ENCODE measurements at places on chromosomes 7 and 10. TPM values are rescaled to one million over a fixed set of nuclear protein-coding genes. Genes with fewer than 3 reads are reported as not detected.

DNA sequence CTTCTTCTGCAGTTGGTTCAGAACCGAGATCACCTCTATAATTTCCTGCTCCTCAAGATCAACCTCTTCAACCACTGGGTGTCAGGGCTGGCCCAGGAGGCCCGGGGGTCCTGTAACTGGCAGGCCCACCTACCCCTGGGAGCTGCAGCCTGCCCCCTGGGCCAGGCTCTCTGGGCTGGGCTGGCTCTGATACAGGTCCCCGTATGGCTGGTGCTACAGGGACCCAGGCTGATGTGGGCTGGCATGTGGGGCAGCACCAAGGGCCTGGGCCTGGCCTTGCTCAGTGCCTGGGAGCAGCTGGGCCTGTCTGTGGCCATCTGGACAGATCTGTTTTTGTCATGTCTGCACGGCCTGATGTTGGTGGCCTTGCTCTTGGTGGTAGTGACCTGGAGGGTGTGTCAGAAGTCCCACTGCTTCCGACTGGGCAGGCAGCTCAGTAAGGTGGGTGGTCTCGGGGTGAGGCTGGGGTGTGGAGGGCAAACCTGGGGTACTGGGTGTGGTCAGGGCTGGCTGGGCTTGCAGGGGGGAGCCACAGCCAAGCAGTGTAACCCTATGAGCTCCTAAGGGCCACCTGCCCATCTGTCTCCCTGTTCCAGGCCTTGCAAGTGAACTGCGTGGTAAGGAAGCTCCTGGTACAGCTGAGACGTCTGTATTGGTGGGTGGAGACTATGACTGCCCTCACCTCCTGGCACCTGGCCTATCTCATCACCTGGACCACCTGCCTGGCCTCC lies 4.2 kb downstream of the TMEM270 start:
- no peaks in the 10 kb centered on the region for H3K27me3 ChIP-seq
- H3K27ac ChIP-seq: no peak overlapping the region
- no peak overlapping the region for H3K4me3 ChIP-seq

DNA sequence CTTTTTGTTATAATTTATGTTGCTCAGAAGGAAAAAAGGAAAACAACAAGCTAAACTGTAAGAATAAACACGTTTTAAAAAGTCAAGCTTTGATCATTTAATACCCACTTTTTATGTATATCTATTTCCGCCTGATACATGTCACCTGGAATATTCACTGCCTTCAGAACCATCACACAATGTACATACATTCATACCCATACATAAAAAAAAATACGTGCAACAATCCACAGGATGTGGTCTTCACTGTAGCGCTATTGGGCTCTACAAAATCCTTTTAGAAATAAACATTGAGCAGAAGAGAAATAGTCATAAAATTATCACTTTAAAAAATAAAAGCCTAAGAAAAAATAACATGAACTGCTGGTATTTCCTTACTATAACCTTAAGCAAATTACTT lies 1078.9 kb upstream of the LRRTM3 start:
- no peaks in the 10 kb centered on the region for H3K27me3 ChIP-seq
- no peaks in the 10 kb centered on the region for H3K4me1 ChIP-seq
- no peak overlapping the region for H3K4me3 ChIP-seq
- DNase-seq: no peak
- H3K27ac ChIP-seq: no peak overlapping the region

DNA sequence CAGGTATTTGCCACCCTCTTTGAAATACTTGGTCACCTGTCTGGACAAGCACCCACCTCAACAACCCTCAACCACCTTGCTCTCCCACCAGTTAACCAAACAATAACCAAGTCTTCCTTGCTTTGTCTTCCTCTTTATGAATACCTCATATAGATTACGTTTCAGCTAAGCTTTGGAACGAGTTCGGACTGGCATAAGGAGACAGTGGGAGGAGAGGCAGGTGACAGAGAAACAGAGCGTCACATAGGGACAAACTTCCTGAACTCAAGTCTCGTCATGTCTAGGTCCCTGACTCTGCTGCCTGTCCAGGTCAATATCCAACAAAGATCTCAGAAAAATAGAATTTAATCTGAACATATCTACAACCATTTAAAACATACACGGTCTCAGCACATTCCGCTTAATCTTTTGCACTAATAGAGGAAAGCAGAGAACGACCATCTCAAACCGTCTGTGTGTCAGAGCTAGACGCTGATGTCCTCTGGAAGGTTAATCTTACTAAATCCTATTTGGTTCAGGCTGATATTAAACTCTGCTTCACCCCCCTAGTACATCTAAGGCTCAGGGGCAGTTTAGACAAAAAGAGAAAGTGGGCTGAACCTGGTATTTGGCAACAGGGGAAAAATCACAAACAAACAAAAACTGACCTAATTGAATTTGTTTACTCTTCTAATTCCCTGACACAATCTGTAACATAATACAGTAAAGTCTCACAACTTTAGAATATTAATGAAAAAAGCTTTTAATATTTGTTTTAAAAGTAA lies 26.4 kb upstream of the SVOPL start:
- DNase-seq: no peak
- H3K36me3 ChIP-seq: no peaks in the 10 kb centered on the region
- no peak overlapping the region for H3K27ac ChIP-seq
- no peak overlapping the region for H3K4me3 ChIP-seq

GRCh38 chr10:112429147-112429546 lies 17.6 kb downstream of the ZDHHC6 start:
- no peak for DNase-seq
- H3K27ac ChIP-seq: no peak overlapping the region
- no peaks in the 10 kb centered on the region for H3K27me3 ChIP-seq
- H3K36me3 ChIP-seq: peaks cover 25% of the 10 kb centered on the region

DNA sequence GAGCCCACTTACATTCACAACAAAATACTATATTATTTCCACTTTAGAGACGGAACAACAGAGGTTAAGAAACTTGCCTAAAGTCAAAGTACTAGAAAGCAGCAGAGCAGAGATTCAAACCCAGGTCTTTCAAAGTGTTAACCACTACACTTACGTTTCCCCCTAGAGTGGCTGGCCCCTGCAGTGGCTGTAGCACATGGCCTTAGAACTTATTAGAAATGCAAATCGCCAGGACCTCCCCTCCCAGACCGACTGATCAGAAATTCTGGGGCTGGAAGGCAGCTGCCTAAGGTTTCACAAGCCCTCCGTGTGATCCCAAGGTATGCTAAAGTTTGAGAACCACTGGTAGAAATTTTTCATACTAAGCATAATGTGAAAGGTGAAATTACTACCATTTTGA lies 8.1 kb downstream of the MPP7 start:
- H3K27me3 ChIP-seq: no peaks in the 10 kb centered on the region
- DNase-seq: no peak
- H3K27ac ChIP-seq: no peak overlapping the region
- no peaks in the 10 kb centered on the region for H3K4me1 ChIP-seq
- no peaks in the 10 kb centered on the region for H3K36me3 ChIP-seq
- H3K4me3 ChIP-seq: no peak overlapping the region

The STEAP2 gene
- 2.1 TPM for total RNA-seq

The VGF gene
- 0.23 TPM for total RNA-seq

The DRGX gene
- not detected for total RNA-seq

The ARMC3 gene
- total RNA-seq: not detected
